ENCODE measurements at places on chromosomes 16 and 17.

- DNase-seq, result no peak
These were observed 4.4 kb upstream of the RASL10B start for GRCh38 chr17:35726953-35727460.

DNA sequence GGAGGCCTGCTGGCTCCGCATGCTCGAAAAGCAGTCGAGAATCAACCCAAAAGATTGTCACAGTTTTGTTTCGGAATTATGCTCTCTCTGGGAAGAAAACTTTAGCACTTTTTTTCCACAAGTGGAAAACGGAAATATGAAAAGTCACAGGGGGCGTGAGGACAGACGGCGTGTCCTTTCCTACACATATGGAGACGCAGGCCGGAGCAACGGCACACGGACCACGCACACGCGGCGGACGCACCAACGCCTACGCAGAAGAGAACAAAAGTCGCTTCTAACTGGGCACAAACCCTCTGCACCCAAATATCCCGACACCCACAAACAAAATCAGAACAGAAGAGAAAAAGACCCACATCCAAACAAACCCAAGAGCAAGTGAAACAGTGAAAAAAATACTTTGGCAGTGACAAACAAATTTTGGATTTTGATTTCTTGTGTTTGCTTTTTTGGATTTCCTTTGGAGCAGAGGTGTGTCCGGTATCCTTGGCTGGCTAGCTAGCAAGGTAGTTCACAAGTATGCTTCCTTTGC is 9.3 kb upstream of the PABPN1L start:
- DNase-seq, result no peak

DNA sequence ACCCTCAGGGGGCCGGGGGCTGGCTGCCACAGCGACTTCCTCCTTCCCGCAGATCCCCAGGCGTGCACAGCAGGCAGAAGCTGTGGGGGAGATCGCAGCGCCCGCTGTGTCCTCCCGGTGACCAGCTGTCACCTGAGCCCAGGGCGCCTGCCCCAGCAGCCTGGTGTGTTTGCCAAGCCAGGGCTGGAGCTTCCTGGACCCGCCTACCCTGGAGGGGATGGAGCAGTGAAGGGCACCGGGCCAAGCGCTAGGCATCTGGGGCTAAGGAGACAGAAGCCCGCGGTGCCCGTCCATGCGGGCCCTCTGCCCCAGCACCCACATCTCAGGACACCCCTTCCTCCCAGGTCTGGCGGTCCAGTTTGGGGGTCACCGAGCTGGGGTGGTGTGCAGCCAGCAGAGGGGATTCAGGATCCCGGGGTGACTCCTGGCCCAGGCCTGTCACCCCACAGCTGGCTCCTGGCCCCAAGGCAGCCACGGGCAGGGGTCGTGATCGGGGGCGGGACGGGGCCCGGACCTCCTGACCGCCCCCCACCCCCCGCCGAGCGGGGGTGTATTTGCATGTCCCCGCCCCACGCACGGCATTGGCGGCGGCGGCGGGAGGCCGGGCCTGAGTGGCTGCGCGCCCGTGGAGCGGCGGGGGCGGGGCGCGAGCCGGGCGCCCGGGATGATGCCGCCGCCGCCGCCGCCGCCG is at the start of gene RAB26:
RAB26 (plus strand) TSS at position 645 of the 691 bp plus-strand sequence. CDS start 159 bp downstream, outside the sequence.
- DNase-seq, result peak; percentile 53

DNA sequence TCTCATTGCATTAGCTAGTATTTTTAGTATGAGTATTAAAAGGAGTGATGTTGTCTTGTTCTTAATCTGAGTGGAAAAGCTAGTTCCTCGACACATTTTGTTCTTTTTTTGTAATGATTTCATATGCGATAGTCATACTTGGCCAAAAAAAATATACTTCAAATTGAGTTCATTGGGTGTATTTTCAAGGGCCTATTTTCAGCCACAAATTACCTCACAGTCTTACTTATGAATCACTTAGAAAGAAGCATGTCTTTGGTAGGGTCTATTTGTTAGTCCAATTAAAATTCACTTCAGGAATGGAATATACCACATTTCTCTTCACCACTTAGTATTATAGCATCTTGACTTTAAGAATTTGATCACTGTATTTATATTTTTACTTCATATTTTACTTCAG is 337.2 kb downstream of the CDH11 start:
- DNase-seq, result no peak

DNA sequence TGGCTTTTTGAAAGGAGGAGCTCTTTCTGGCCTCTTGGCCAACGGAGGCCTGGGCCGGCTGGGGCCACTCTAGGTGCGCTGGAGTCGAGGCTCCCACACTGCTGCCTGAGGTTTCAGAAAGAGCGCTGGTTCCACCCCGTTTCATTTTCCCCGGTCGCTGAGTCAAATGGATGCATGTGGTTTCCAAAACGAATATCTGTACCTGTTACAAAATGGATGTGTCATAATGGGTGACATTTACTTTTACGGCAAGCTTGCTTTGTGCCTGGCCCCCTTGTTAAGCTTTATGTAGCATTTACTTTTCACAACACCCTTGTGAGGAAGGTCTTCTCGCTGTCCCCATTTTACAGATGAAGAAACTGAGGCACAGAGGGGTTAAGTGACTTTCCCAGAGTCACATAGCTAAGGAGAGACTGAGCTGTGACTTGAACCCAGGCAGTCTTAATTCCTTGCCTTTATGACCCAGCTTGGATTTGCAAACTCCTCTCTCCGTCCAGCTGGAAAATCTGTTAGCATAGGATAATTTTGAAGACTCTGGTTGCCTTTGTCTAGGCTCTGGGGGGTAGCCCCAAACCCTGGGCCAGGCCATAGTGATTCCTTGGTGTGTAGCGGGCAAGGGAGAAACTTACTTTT is 10.6 kb downstream of the KSR1 start:
- peak; percentile 84 for DNase-seq

DNA sequence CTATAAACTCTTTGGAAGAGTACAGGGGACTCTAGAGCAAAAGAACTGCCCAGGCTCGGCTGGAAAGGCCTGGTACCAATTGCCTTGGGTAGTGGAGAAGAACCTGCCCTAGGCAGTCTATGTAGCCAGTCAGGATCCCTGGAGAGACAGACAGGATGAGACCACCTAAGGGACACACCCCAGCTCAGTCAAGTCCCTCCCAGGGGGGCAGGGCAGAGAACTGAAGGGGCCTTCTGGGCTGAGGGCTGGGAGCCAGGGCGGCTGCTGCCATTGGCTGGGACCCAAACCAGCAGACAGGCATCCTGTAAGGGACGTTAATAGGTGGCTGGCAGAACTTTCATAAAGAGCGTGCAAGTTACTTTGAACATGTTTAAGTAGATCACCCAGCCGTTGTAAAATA is 12.8 kb upstream of the SLC38A8 start:
- no peak for DNase-seq

- no peak for DNase-seq
These were observed 9.1 kb downstream of the TSPOAP1 start for GRCh38 chr17:58319173-58320162.

DNA sequence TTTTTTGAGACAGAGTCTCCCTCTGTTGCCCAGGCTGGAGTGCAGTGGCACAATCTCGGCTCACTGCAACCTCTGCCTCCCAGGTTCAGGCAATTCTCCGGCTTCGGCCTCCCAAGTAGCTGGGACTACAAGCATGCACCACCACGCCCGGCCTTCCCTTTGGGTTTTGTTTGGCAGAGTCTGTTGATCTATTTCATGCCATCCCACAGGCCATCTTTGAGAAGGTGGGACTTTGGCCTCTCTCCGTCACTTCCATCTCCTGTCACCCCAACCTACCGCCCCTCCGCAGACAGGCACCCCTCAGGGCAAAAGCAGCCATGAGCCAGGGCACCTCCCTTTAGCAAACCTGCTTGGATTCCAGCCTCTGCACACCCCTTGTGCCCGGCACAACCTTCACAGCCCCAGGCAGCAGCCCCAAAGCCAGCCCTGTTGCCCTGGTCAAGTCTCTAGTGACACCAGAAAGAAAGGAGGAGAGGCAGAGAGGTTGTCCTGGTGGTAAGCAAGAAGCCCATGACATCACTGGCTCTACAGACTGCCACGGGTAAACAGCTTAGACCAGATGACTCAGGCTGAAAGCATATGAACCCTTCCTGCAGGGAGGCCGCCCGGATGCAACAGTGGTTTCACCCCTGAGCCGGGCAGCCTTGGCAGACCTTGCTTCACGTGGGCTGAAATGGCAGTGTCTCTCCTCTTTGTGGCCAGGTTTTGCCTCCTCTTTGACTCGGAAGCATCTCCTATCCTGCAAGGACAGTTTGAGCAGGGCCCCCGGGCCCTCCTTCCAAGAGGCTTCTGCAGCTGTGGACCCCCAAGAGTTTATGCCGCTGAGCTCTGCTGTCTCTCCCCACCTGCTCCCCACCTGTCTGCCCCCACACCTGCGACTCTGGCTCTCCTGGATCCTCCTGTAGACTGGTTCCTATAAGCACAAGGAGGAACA is 8.1 kb upstream of the TIMP2 start:
- peak; percentile 50 for DNase-seq

DNA sequence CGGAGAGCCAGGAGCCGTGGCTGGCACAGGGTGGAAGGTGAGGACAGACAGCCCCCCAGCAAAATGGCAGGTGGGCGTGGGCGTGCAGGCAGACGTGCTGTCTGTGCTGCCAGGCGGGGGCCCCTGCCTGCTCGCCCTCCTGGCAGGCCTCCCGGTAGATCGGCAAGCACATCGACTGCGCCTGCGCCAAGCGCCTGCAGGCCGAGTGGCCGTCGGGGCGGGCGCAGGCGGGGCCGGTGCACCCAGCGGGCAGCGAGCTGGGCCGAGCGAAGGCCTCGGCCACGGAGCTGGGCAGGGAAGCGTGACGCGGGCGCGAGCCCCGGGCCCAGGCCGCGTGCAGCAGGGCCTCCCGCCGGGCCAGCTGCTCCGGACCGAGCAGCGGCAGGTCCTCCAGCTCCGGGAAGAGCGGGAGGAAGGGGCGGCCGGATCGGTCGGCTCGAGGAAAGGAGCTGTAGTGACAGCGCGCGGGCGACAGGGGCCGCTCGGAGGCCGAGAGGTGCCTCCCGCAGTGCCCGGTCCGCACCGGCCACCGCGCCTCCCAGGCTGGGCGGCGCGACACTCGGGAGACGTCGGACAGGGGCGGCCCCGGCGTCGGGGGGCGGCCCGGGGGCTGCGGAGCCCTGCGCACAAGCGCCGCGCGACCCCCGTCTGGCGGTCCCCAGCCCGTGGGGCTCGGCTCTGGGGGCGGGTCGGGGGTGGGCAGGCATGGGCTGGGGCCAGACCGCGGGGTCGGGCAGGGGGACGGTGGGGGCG is 16.9 kb downstream of the GRIN2C start:
- DNase-seq, result no peak

DNA sequence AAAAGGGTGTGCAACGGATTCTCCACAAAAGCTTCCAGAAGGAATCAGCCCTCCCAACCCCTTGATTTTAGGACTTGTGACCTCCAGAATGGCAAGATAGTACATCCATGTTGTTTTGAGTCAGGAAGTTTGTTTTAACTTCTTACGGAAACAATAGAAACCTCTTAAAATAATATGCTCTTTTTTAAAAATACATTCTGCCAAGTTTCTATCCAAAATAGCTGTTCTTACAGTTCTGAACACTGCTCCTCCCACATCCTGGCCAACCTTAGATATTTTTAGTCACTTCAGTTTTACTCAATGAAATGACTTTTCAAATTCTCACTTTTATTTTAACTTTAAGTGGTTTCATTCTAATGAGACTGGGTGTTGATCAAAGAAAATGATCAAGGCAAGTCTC is 156.4 kb downstream of the ZNF18 start:
- no peak for DNase-seq

- no peak for DNase-seq
These were observed 54.7 kb downstream of the CBFA2T3 start for GRCh38 chr16:88922114-88922825.

- DNase-seq, result peak; percentile 30
These were observed 15.2 kb downstream of the BCAR1 start for GRCh38 chr16:75236232-75236631.

GRCh38 chr16:8885674-8886592 is 3.8 kb downstream of the LITAFD start:
- no peak for DNase-seq

DNA sequence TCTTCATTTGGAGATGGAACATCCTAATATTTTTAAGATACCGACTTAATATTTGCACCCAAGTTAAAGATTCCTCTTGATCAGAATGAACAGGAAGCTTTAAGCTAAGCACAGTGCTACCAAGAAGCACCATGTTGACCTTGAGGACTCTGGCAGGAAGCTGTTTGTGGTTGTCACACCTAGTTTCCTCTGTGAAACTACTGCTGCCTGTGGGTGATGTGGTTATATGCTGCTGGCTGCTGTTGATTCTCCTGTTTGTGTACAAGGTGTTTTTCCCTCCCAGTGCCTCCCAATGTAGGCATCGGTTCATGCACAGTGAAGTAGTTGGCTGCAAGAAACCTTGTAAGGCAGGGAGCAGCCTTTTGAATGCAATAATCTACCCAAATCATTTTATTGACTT is 23.4 kb downstream of the RBL2 start:
- peak; percentile 73 for DNase-seq

- DNase-seq, result no peak
These were observed 32.6 kb upstream of the SBK1 start for GRCh38 chr16:28259781-28260150.

GRCh38 chr17:1110862-1111598 is 68.8 kb downstream of the ABR start:
- peak; percentile 20 for DNase-seq

DNA sequence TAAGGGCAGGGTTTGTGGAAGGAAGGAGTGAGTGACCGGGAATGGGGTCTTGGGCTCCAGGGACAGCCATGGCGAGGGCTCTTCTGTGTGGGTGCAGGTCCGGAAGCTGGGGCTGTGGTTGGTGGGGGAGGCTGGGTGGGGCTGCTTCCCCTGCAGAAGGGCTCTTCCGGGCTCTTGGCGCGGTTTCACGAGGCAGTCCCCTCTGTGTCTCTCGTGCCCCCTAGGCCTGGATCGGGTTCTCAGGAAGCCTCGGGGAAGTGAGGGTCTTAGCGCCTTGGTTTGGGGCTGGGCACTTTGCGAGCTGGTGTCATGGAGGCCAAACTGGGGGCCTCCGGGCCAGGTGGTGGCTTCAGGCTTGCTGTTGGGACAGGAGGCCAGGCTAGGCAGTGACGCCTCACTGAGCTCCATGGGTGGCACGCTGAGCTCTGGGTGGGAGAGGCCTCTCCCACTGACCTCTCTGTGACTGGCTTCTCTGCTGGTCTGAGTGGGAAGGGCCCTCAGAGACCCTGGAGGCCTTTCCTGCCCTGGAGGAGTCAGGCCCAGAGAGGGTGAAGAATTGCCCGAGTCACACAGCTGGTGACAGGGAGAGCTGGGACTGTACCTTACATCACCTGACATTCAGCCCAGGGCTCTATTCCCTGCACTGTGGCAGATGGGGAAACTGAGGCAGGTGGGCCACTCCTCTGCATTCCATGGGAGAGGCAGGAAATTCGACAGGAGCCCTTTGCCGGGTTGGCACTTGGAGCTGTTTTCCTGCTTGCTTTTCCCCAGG is 8.2 kb downstream of the ADCY7 start:
- peak; percentile 42 for DNase-seq

GRCh38 chr17:9162275-9162985 is 141.1 kb downstream of the NTN1 start:
- DNase-seq, result no peak

DNA sequence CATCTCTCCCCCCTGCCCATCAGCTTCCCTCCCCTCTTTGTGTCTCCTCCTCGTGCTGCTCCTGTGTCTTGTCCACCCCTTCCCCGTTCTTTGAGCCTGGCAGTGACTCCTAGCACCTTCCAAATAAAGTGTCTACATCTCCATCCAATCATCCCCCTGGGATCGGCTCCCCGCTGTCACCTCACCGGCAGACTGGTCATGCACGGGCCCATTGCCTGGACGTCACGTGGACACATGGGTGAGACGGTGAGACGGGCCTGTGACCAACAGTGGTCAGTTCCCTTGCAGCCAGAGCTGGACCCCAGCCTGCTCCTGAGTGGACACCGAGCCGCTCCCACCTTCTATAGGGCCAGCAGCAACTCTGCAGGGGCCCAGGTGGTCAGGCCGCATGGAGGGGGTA is 46.4 kb downstream of the COTL1 start:
- DNase-seq, result no peak

GRCh38 chr17:62611292-62611691 is 16.2 kb upstream of the MRC2 start:
- DNase-seq, result no peak
